ENCODE measurements at places on chromosomes 12 and 14.

GRCh38 chr12:19196959-19197630, 67.6 kb downstream of the PLEKHA5 start:
- no peak overlapping the region for H3K27ac ChIP-seq
- H3K4me1 ChIP-seq: no peaks in the 10 kb centered on the region
- H3K4me3 ChIP-seq: no peak overlapping the region
- H3K27me3 ChIP-seq: no peaks in the 10 kb centered on the region
- H3K36me3 ChIP-seq: no peaks in the 10 kb centered on the region

DNA sequence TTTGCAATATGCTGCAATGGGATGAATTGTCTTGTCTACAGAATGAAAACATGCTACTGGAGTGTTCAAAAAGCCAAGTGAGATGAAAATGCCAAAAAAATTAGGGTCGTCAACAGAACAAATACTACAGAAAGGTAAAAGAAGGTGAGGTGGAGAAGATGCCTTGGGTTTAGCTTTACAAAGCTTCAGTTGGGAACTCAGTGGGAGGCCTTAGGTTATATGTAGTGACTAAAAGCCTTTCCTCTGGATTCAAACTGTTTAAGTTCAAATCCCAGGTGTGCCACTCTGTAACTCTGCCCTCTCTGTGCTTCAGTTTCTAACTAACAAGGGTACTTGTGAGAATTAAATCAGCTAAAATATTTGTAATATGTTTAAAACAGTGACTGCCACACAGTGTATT, 84.9 kb upstream of the PDE3A start:
- no peak overlapping the region for H3K4me3 ChIP-seq
- H3K27ac ChIP-seq: no peak overlapping the region
- no peaks in the 10 kb centered on the region for H3K27me3 ChIP-seq
- no peak for DNase-seq

GRCh38 chr12:114657597-114657920, 26.4 kb downstream of the TBX3 start:
- H3K27ac ChIP-seq: no peak overlapping the region
- no peak overlapping the region for H3K4me3 ChIP-seq
- H3K36me3 ChIP-seq: no peaks in the 10 kb centered on the region
- H3K4me1 ChIP-seq: peaks cover 2% of the 10 kb centered on the region
- DNase-seq: no peak

- H3K27me3 ChIP-seq: peaks cover 18% of the 10 kb centered on the region
- no peaks in the 10 kb centered on the region for H3K4me1 ChIP-seq
- no peak for DNase-seq
- H3K36me3 ChIP-seq: no peaks in the 10 kb centered on the region
- no peak overlapping the region for H3K27ac ChIP-seq
These were observed 45.9 kb downstream of the GPR135 start for GRCh38 chr14:59419303-59419702.

DNA sequence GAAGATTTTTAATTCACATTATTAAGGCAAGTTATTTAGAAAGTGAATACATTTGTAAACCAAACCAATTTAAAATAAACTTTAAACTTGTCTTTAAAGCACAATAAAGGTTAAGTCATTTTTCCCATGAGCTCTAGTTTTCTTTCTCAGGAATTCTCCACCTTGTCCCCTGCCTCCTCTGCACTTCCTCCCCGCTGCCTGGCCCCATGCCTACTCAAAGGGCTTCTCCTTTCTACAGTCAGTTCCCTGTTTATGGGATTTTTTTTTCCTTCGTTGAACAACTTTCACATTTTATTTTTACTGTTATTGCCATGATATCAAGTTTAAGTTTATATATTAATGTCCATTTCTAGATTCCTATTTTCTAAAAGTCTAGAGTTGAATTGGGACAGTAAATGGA, 223.0 kb downstream of the SLC25A21 start:
- no peaks in the 10 kb centered on the region for H3K36me3 ChIP-seq
- no peak overlapping the region for H3K4me3 ChIP-seq
- no peaks in the 10 kb centered on the region for H3K4me1 ChIP-seq
- no peaks in the 10 kb centered on the region for H3K27me3 ChIP-seq
- no peak for DNase-seq
- no peak overlapping the region for H3K27ac ChIP-seq

GRCh38 chr12:111434049-111434448, 28.3 kb downstream of the SH2B3 start:
- H3K36me3 ChIP-seq: peaks cover 51% of the 10 kb centered on the region
- peak overlapping the region; percentile 78 for H3K4me3 ChIP-seq
- peaks cover 92% of the 10 kb centered on the region for H3K4me1 ChIP-seq
- H3K27me3 ChIP-seq: no peaks in the 10 kb centered on the region
- no peak for DNase-seq

DNA sequence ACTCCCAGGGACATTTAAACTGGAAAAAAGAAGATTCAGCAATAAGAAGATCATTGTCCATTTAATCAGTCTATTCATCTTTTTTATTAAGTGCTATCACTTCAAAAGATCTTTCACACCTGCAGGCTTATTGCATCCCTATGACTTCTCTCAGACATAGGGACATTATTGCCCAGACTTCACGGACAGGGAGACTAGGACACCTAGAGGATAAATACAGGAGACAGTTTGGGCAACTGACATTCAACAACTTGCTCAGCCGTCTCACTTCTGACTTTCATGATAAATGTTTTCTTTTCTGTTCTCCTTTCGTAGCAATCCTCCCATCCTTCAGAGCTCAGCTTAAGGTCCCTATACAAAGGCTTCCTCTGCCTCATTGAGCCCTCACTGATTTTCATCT, 84.3 kb downstream of the TMEM30B start:
- H3K4me1 ChIP-seq: no peaks in the 10 kb centered on the region
- H3K27ac ChIP-seq: no peak overlapping the region
- no peak overlapping the region for H3K4me3 ChIP-seq
- H3K36me3 ChIP-seq: no peaks in the 10 kb centered on the region
- no peak for DNase-seq

DNA sequence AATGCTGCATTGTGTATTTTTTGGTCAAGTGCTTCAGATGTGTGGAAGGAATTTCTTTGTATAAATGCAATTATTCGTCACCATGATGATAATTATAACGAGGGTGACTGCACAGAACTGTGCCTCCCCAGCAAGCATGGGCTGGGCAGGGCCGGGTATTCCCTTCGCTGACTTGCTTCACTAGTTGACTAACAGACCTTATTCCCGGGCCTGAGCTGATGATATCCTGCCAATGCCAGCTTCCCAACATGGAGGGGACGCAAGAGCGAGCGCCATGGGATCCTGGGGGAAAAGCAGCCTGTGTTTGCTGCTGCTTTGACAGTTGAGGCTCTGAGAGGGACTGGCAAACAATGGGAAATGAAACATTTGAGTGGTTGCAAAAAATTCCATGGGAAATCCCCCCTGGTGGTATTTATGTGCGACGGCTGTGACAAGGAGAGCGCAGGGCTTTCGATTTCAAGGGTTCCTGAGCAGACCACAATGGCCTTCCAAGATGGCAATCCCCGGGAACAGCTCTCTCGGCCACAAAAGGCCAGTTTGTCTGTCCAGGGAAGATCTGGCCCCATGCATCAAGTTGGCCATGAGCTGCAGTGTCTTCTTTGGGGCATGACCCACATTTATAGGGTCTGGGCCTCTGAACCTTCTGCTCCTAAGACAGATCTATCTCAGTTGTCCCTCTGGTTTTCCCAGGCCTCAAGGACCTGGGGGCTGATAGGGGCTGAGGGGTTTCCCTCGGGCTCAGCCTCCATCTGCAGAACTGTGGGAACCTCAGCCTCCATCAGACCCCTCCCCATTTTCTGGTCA, 21.9 kb upstream of the MAP1LC3B2 start:
- peaks cover 30% of the 10 kb centered on the region for H3K4me1 ChIP-seq
- peaks cover 1% of the 10 kb centered on the region for H3K36me3 ChIP-seq

GRCh38 chr12:27999970-28000369, 27.4 kb upstream of the PTHLH start:
- DNase-seq: no peak
- H3K27me3 ChIP-seq: no peaks in the 10 kb centered on the region
- no peak overlapping the region for H3K4me3 ChIP-seq
- H3K27ac ChIP-seq: no peak overlapping the region
- no peaks in the 10 kb centered on the region for H3K4me1 ChIP-seq

GRCh38 chr12:7089196-7089871, 2.9 kb downstream of the C1R start:
- no peaks in the 10 kb centered on the region for H3K27me3 ChIP-seq
- H3K4me1 ChIP-seq: peaks cover 9% of the 10 kb centered on the region
- no peak overlapping the region for H3K27ac ChIP-seq
- no peak overlapping the region for H3K4me3 ChIP-seq
- H3K36me3 ChIP-seq: peaks cover 2% of the 10 kb centered on the region
- no peak for DNase-seq

GRCh38 chr14:105927096-105928060, 401.0 kb downstream of the TMEM121 start:
- H3K27me3 ChIP-seq: peaks cover 37% of the 10 kb centered on the region
- DNase-seq: no peak
- H3K36me3 ChIP-seq: no peaks in the 10 kb centered on the region
- H3K4me3 ChIP-seq: no peak overlapping the region
- H3K27ac ChIP-seq: no peak overlapping the region

- no peak overlapping the region for H3K4me3 ChIP-seq
- no peaks in the 10 kb centered on the region for H3K36me3 ChIP-seq
- H3K27me3 ChIP-seq: peaks cover 10% of the 10 kb centered on the region
- no peak overlapping the region for H3K27ac ChIP-seq
These were observed 32.9 kb downstream of the MVK start for GRCh38 chr12:109606320-109607028.

Data from central memory CD8-positive, alpha-beta T cell (primary cell).